ENCODE measurements at places on chromosomes 6 and 20.

GRCh38 chr20:10306440-10307358, 88.1 kb downstream of the SNAP25 start:
- DNase-seq: peak; percentile 80

DNA sequence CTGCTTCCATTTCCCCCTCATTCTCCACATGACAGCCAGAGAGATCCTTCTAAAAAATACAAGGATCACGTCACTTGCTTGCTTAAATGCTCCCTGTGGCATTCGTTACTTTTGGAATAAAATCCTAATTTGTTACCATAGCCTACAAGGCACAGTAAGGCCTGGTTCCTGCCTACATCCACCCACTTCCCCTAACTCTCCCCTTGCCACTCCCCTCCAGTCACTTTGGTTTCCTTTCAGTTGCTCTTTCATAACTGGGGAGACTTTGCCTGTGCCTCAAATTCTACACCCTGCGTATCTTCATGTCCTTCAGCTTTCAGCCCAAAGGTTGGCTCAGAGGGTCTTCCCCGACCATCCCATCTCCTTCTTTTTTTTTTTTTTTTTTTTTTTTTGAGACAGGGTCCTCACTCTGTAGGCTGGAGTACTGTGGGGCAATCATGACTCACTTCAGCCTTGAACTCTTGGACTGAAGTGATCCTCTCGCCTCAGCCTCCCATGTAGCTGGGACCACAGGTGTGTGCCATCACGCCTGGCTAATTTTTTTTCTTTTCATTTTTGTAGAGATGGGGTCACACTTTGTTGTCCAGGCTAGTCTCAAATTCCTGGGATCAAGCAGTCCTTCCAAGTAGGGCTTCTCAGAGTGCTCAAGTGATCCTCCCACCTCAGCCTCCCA, 12.5 kb downstream of the ID1 start:
- DNase-seq: no peak

GRCh38 chr6:64250126-64250525, 614.5 kb downstream of the PHF3 start:
- peak; percentile 45 for DNase-seq

DNA sequence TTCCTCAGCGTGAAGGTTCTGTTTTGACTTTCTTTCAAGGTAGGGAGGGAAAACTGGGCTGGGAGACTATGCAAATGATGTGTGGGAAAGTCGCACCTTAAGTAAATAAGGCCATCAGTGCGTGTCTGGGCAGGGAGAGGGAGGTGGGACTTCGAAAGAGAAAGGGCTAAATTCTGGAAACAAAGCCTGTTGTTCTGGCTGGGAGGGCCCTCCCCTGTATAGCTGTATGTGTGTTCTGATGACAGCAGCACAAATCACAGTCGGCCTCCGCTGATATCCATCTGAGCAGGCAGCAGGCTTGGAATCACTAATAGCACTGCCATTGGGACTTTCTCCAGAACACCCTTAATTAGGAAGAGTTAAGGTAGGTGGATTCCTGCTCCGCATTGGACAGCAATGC, 19.2 kb downstream of the JAG1 start:
- DNase-seq: no peak

Measured in HCEC 1CT (cell line).